ENCODE measurements at places on chromosomes 6 and 20. TPM values are rescaled to one million over a fixed set of nuclear protein-coding genes. Genes with fewer than 3 reads are reported as not detected.
A peak's percentile ranks its signal among the peaks of the same experiment; 100 is the strongest.

DNA sequence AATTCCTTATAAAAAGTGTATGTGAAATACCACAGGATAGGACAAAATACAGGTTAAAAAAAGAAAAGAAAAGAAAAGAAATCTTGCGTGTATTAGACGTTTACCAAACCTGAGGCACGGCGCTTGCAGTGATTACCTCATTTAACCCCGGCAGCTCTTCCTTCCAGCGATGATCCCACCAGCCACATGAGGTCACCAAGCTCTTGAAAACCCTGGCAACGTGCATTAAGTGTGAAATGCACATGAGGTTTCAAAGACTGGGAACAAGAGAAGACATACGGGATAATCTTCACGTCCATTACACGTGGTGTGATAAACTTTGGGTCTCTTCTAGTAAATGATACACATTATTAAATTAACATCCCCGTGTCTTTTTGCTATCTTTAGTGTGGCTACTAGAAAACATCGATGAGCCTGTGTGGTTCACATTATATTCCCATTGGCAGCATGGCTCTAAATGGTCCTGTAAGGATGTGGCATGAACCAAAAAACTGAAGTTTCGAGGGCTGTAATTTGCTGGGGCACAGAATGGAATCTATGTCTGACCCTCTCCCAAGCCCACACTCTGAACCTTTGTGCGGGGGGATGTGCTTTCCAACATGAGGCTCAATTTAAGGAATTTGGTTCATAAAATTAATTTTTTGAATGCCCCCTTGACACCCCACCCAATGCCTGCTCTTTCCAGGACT, 59.2 kb upstream of the THBS2 start:
- no peaks in the 10 kb centered on the region for H3K4me1 ChIP-seq
- DNase-seq, result no peak
- H3K36me3 ChIP-seq, result no peaks in the 10 kb centered on the region
- no peak overlapping the region for H3K27ac ChIP-seq
- H3K4me3 ChIP-seq, result no peak overlapping the region

Gene TMEM151B
- not detected for total RNA-seq

- H3K36me3 ChIP-seq, result no peaks in the 10 kb centered on the region
- H3K27ac ChIP-seq, result no peak overlapping the region
- H3K4me3 ChIP-seq, result peak overlapping the region; percentile 31
- H3K27me3 ChIP-seq, result no peaks in the 10 kb centered on the region
- DNase-seq, result no peak
Observed at GRCh38 chr6:127483399-127484055, 24.3 kb upstream of the KIAA0408 start.

- H3K36me3 ChIP-seq, result peaks cover 2% of the 10 kb centered on the region
- DNase-seq, result no peak
- no peaks in the 10 kb centered on the region for H3K27me3 ChIP-seq
- no peak overlapping the region for H3K4me3 ChIP-seq
- no peak overlapping the region for H3K27ac ChIP-seq
- H3K4me1 ChIP-seq, result peaks cover 32% of the 10 kb centered on the region
Observed at GRCh38 chr20:19968466-19969073, 48.6 kb upstream of the NAA20 start.

Gene MACROD2
- 1.4 TPM for total RNA-seq

DNA sequence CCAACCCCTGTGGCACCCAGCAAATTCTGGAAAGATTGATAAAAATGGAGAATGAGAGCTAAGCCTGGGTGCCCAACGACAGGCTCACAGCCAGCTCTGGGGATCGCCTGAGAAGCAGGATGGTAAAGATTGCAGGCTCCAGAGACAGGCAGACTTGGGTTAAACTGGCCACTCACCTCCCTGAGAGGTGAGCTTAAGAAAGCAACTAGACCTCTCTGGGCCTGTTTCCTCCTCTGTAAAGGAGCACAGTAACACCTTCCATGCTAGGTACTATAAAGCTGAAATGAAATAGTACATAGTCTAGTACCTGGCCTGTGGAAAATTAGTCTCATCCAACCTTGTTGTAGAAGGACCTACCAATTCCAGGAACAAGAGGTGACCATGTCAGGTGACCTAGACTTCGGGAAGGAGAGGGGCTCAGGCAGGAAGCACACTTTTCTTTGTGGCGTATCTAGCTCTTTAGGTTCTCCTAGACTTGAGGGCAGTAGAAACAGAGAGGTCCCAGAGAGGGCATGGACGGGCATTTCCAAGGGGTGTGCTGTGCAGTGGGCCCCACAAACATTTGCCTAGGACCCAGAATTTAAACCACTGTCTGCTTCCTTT, 142.8 kb upstream of the MYLIP start:
- no peaks in the 10 kb centered on the region for H3K4me1 ChIP-seq
- no peaks in the 10 kb centered on the region for H3K27me3 ChIP-seq
- no peak overlapping the region for H3K27ac ChIP-seq
- no peak overlapping the region for H3K4me3 ChIP-seq
- H3K36me3 ChIP-seq, result no peaks in the 10 kb centered on the region
- no peak for DNase-seq

DNA sequence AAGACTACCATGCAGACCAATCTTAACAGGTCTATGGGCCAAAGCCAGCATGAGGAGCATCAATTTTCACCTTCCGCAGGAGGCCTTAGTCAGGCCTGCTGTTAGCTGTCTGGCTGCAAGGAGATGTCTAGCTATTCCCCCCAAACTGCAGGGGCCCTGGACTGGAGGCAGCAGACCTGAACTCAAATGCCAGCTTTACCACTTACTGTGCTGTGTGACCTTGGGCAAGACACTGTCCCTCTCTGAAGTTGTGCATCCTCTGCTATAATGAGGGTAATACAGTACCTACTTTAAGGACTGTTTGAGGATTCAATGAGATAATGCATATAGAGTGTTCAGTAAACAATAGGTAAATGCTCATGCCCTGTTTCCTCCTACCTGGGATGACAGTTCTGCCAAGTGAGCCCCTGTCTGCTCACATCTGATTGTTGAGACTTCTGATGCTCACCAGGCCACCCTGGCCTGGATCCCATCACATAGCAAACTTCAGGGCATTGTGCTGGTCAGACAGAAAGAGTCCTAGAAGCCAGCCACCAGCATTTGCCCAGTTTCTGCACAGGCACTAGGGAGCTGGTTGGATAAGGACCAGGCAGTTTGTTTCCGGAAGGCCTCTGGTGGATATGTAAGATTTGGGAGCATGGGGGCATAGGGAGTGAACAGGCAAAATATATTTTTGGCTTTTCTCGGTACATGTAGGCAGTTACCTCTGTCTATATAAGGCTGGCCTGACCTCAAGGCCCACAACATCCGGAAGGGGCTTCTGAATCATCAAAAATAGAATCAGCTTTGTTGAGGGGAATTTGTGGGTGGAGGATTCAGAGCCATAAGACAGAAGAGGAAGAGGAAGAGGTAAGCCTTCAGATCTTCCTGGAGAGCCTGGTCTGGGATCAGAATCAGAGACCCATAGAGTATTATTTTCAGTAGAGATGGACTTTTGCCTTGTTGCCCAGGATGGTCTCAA, 2.3 kb upstream of the OCSTAMP start:
- H3K27ac ChIP-seq, result no peak overlapping the region
- H3K36me3 ChIP-seq, result no peaks in the 10 kb centered on the region
- no peaks in the 10 kb centered on the region for H3K27me3 ChIP-seq
- DNase-seq, result no peak
- no peak overlapping the region for H3K4me3 ChIP-seq

Gene RAET1E
- total RNA-seq, result not detected

DNA sequence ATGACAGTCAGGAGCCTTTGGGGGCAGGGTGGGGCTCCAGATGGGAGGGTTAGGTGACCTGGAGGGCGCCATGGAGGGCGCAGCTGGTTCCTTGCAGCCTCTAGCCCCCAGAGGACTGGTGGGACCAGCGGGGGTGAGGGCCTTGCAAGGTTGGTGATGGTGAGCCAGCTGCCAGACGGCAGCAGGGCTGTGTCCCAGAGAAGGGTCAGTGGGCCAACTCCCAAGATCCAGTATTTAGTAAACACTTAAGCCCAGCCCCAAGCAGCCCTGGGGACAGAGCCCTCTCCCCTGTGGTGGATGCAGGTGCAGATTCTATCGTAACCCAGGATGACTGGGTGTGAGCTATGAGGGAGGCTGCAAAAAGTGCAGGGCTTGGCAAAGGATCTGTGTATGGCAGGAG, 201.5 kb upstream of the RNF24 start:
- no peaks in the 10 kb centered on the region for H3K36me3 ChIP-seq
- no peak overlapping the region for H3K4me3 ChIP-seq
- no peak overlapping the region for H3K27ac ChIP-seq
- no peaks in the 10 kb centered on the region for H3K27me3 ChIP-seq
- peaks cover 4% of the 10 kb centered on the region for H3K4me1 ChIP-seq

- no peaks in the 10 kb centered on the region for H3K4me1 ChIP-seq
- H3K4me3 ChIP-seq, result no peak overlapping the region
- no peak for DNase-seq
Observed at GRCh38 chr6:104711371-104711770, 148.3 kb downstream of the HACE1 start.

DNA sequence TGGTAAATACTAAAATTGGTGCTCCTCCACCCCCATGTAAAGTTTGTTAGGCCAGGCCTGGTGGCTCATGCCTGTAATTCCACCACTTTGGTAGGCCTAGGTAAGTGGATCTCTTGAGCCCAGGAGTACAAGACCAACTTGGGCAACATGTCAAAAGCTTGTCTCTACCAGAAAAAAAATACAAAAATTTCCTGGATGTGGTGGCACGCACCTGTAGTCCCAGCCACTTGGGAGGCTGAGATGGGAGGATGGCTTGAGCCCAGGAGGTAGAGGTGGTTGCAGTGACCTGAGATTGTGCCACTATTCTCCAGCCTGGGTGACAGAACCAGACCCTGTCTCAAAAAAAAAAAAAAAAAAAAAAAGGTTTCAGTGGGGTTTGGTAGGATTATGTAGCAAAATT, 41.7 kb downstream of the ITCH start:
- no peak overlapping the region for H3K4me3 ChIP-seq
- H3K4me1 ChIP-seq, result peaks cover 26% of the 10 kb centered on the region

Gene UQCC2
- 8.3 TPM for total RNA-seq

DNA sequence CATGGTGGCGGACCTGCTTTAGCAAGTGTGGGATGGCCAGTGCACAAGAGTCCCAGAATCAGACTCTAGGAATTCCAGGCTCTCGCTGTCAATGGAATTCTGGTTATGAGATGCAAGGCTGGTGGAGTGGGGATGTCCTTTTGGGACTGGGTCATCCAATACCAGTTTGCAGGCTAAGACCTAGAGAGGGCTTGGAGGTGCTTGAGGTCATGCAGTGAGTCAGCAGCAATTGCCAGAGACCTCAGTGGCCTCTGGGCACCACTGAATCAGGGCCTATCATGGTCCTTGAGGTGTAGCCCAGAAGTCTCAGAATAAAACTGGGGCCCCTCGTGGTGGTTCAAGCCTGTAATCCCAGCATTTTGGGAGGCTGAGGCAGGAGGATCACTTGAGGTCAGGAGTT, 1.4 kb upstream of the SCRT2 start:
- peaks cover 8% of the 10 kb centered on the region for H3K27me3 ChIP-seq
- no peaks in the 10 kb centered on the region for H3K36me3 ChIP-seq
- H3K4me3 ChIP-seq, result no peak overlapping the region
- peaks cover 16% of the 10 kb centered on the region for H3K4me1 ChIP-seq
- DNase-seq, result no peak

DNA sequence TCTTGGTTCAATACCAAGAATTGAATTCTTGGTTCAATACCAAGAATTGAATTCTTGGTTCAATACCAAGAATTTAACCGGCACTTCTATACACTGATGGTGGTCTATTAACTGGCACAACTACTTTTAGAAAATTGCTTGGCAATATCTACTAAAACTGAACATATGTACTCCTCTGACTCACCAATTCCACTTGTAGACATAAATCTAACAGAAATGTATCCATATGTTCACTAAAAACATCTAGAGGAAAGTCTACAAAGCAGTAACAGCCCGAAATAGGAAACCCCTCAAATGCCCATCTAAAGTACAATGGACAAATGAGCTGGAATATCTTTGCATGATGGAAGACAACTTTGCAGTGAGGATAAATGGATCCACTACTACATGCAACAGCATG, 71.9 kb downstream of the KIF16B start:
- DNase-seq, result no peak
- no peaks in the 10 kb centered on the region for H3K4me1 ChIP-seq
- no peaks in the 10 kb centered on the region for H3K27me3 ChIP-seq

DNA sequence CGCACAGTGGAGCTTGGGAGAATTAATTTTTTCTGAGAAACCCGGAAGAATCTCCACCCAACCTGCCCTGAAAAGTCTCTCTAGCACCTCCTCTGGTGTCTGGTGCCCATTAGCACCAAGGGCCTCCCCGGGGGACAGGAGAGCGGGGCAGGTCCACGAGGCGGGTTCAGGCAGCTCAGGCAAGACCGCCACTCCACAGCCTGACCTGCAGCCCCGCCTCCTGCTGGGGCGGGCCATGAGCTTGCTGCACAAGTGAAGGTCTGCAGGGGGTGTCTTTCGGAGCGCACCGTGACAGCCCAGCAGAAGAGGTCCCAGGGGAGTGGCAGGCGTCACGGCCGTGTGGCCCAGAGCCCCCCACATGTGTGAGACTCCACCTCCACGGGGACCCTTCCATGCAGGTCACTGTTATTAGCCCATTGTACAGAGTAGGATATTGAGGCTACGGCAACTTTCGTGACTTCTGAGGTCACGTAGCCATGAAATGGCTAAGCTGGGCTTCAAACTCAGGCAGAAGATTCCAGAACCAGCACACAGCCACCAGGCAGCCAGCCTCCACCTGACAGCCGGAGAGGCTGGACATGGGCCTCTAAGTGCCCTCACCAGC, 63.9 kb upstream of the SLCO4A1 start:
- H3K27me3 ChIP-seq, result peaks cover 17% of the 10 kb centered on the region
- H3K4me1 ChIP-seq, result no peaks in the 10 kb centered on the region
- DNase-seq, result no peak
- H3K4me3 ChIP-seq, result no peak overlapping the region
- H3K27ac ChIP-seq, result no peak overlapping the region

DNA sequence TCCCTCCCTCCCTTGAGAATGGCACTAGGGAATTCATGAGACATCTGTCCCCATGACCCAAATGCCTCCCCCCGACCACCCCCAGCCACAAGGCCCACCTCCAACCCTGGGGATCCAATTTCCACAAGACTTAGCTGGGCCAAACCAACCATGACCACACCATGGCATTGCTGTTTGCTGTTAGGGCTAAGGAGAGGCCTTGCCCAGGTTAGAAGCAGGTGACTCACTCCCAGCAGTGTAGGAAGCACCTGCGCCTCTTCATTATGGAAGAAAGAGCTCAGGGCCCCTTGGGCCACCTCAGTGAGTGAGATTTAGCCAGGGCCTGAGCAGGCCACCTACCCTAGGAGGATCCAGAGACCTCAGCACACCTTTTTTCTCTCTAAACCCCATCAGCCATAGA, 337.9 kb downstream of the TAF4 start:
- no peaks in the 10 kb centered on the region for H3K4me1 ChIP-seq
- H3K27ac ChIP-seq, result no peak overlapping the region
- DNase-seq, result no peak
- H3K27me3 ChIP-seq, result no peaks in the 10 kb centered on the region

DNA sequence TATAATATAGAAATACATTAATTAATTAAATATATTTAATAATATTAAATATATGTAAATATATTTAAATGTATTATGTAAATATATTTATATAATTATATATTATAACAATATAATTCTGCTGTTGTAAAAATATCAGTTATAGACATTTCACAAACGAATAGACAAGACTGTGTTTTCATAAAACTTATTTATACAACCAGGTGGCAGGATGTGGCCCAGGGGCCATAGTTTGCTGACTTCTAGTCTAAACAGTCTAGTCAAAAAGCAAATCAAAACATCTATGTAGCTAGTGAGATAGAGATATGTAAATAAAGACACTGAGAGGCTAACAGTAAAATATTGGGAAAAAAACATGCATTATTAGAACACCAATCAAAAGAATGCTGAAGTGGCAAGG, 136.4 kb downstream of the TBXT start:
- DNase-seq, result no peak
- no peaks in the 10 kb centered on the region for H3K27me3 ChIP-seq
- no peak overlapping the region for H3K4me3 ChIP-seq

Gene BIRC7
- total RNA-seq, result 0.23 TPM

Gene NOX3
- total RNA-seq, result not detected

Gene ATF6B
- total RNA-seq, result 13.6 TPM

Data from liver (tissue), 10 donors.